Osteocyte (in vitro differentiated cells): ENCODE measurements at places on chromosomes 2 and 18. TPM values are rescaled to one million over a fixed set of nuclear protein-coding genes. Genes with fewer than 3 reads are reported as not detected.

DNA sequence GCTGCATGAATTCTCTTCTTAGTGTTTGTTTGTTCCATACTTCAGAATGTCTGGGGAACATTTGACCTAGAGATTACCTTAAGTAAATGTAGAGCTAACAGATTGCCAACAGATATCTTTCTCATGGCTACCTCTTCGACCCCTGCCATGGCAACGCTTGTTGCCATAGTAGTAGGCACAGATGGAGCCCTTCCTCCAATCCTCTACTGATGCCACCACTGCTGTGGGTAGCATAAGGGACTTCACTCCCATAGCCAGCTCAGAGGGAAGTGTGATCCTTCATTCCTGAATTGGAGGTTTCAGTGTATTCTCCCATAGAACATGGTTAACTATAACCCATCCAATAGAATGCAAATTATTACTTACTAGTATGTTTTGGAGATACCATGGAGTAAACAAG is 543.6 kb upstream of the NRP2 start:
- no peak overlapping the region for H3K27ac ChIP-seq
- H3K4me1 ChIP-seq: peaks cover 22% of the 10 kb centered on the region
- H3K4me3 ChIP-seq: no peak overlapping the region
- DNase-seq: no peak
- H3K27me3 ChIP-seq: no peaks in the 10 kb centered on the region

- H3K4me1 ChIP-seq: no peaks in the 10 kb centered on the region
- no peak overlapping the region for H3K27ac ChIP-seq
- H3K36me3 ChIP-seq: no peaks in the 10 kb centered on the region
- no peak for DNase-seq
Measured at GRCh38 chr18:77750006-77750405, 500.4 kb downstream of the GALR1 start.

DNA sequence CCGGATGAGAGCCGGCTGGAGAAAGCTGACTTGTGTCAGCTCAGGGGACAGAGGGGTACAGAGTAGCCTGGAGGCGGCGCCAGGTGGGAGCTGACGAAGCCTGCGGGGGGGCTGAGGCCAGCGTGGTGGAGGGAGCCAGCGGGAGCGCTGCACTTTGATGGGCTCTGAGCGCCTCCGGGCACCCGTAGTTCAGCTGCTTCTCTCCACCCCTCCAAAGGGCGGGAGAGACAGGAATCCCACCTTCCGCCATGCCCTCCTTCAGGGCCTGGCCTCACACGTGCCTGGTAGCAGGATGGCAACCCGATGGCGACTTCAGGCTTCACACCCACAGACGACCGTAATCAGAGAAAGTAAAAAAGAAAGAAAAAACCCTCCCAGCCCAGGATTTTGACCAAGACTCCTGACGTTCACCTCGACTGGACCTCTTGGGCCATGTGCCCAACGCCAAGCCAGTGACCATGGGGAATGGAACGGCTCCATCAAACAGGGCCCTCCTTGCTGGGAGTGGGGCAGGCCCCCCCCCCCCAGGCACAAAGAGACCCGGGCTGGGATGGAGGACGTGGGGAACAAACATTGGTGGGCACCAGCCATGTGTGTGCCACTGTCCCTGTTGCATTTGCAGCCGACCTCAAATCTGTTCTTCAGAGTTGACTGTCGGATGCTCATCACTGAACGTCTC is 60.7 kb upstream of the ASAP2 start:
- no peaks in the 10 kb centered on the region for H3K27me3 ChIP-seq
- DNase-seq: no peak
- H3K27ac ChIP-seq: no peak overlapping the region
- no peak overlapping the region for H3K4me3 ChIP-seq
- H3K4me1 ChIP-seq: peaks cover 31% of the 10 kb centered on the region

GRCh38 chr2:231717281-231718171 is 9.2 kb downstream of the PTMA start:
- H3K36me3 ChIP-seq: peaks cover 9% of the 10 kb centered on the region
- H3K4me3 ChIP-seq: no peak overlapping the region
- DNase-seq: no peak

- no peaks in the 10 kb centered on the region for H3K36me3 ChIP-seq
- no peaks in the 10 kb centered on the region for H3K27me3 ChIP-seq
- H3K27ac ChIP-seq: no peak overlapping the region
- H3K4me3 ChIP-seq: no peak overlapping the region
- H3K4me1 ChIP-seq: peaks cover 21% of the 10 kb centered on the region
Measured at GRCh38 chr2:226159875-226160479, 639.6 kb downstream of the IRS1 start.

DNA sequence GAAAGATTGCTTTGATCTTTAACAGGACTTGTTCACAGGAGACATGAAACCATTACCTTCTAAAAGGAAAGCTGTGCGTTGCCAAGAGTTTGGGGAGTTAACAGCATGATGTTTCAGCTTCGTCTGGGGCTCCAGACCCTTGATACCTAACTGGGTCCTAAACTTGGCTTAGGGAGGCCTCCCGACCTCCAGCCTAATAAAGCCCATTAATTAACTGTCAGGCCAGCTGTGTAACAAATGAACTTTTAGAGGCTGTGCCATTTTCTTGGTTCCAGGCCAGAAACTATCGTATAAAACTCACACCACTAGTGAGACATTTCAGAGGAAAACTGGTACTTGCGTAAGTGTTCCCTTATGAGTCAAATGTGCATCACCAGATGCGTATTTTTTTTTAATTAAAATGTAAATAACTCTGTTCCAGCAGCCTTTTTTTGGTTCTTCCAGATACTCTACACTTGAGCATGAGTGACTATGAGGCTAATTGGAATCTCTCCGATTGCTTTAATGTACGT is 236.5 kb downstream of the BCL2 start:
- no peak for DNase-seq
- H3K27me3 ChIP-seq: peaks cover 24% of the 10 kb centered on the region
- no peak overlapping the region for H3K27ac ChIP-seq
- H3K4me1 ChIP-seq: no peaks in the 10 kb centered on the region
- no peaks in the 10 kb centered on the region for H3K36me3 ChIP-seq

GRCh38 chr2:241906826-241907570 is 37.5 kb downstream of the RTP5 start:
- H3K36me3 ChIP-seq: peaks cover under 1% of the 10 kb centered on the region
- no peak overlapping the region for H3K4me3 ChIP-seq
- no peak overlapping the region for H3K27ac ChIP-seq
- no peaks in the 10 kb centered on the region for H3K4me1 ChIP-seq
- DNase-seq: no peak
- H3K27me3 ChIP-seq: no peaks in the 10 kb centered on the region

GRCh38 chr2:158668001-158668765 is 126.9 kb upstream of the DAPL1 start:
- no peak overlapping the region for H3K4me3 ChIP-seq
- no peak overlapping the region for H3K27ac ChIP-seq
- H3K27me3 ChIP-seq: no peaks in the 10 kb centered on the region
- DNase-seq: no peak

DNA sequence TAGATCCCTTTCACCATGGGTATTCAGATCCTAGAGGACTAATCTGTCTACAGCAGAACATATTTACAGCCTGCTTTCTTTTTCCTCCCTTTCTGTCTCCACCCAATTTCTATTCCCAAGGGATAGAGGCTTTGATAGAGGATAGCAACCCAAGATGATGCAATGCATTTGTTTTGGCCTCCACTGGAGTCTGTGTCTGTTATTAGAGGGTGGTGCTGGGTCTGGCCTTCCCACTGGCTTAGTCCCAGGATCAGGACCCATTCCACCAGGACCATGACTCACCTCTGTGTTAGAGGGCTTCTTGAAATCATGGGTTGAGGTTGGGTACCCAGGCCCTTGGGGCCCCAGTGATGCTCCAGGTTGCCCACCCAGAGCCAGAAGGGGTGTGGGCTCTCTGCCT is 239.7 kb upstream of the TNP1 start:
- no peak for DNase-seq
- peaks cover 44% of the 10 kb centered on the region for H3K4me1 ChIP-seq
- H3K4me3 ChIP-seq: no peak overlapping the region
- no peaks in the 10 kb centered on the region for H3K36me3 ChIP-seq
- H3K27ac ChIP-seq: no peak overlapping the region

- no peaks in the 10 kb centered on the region for H3K4me1 ChIP-seq
- no peaks in the 10 kb centered on the region for H3K36me3 ChIP-seq
- H3K27me3 ChIP-seq: no peaks in the 10 kb centered on the region
- H3K4me3 ChIP-seq: no peak overlapping the region
- no peak for DNase-seq
- no peak overlapping the region for H3K27ac ChIP-seq
Measured at GRCh38 chr2:16055848-16056580, 115.7 kb downstream of the MYCN start.

GRCh38 chr2:29238497-29238896 is 123.3 kb downstream of the CLIP4 start:
- no peak overlapping the region for H3K27ac ChIP-seq
- no peak for DNase-seq
- no peak overlapping the region for H3K4me3 ChIP-seq
- H3K27me3 ChIP-seq: peaks cover 24% of the 10 kb centered on the region

GRCh38 chr2:224055101-224055500 is 16.0 kb upstream of the SERPINE2 start:
- H3K4me1 ChIP-seq: peaks cover 8% of the 10 kb centered on the region
- H3K36me3 ChIP-seq: no peaks in the 10 kb centered on the region
- no peaks in the 10 kb centered on the region for H3K27me3 ChIP-seq
- no peak for DNase-seq
- H3K27ac ChIP-seq: no peak overlapping the region

DNA sequence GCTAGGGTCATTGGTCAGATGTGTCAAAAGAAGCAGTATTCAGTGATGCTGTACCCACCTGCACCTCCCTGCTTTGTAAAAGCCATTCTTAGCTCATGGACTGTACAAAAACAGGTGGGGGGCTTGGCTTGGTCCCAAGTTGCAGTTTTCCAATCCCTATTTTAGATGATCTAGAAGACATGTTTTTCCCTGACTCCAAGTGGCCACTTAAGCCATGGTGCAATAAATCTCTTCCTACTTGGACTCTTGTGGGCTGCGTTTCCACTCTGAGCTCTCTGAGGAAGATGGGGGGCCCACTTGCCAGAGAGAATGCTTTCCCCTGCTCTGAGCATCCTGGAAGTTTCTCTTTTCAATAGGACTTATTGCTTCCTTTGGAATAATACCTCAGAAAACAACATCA is 57.0 kb upstream of the SPP2 start:
- H3K4me3 ChIP-seq: no peak overlapping the region
- H3K27ac ChIP-seq: no peak overlapping the region
- H3K4me1 ChIP-seq: peaks cover 5% of the 10 kb centered on the region
- peaks cover 11% of the 10 kb centered on the region for H3K27me3 ChIP-seq
- H3K36me3 ChIP-seq: no peaks in the 10 kb centered on the region
- DNase-seq: no peak

GRCh38 chr18:11419338-11419737 is 190.1 kb upstream of the SLC35G4 start:
- H3K27ac ChIP-seq: no peak overlapping the region
- H3K4me1 ChIP-seq: peaks cover 5% of the 10 kb centered on the region
- H3K36me3 ChIP-seq: no peaks in the 10 kb centered on the region
- DNase-seq: no peak
- no peak overlapping the region for H3K4me3 ChIP-seq

DNA sequence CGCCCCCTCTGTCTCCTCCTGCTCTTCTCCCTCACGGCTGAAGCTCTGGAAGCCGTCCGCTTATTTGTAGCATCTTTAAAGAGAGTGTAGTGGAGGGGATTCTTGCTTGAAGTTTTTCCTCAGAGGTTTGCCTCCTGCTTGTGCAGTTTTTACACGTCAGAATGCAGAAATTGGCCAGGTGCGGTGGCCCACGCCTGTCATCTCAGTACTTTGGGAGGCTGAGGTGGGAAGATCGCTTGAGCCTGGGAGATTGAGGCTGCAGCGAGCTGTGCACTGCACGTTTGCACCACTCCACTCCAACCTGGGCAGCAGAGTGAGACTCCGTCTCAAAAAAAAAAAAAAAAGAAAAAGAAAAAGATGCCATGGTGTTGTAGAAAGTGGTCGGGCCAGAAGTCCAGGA is 69.0 kb downstream of the ITGB1BP1 start:
- H3K4me3 ChIP-seq: no peak overlapping the region
- no peak overlapping the region for H3K27ac ChIP-seq
- peaks cover 62% of the 10 kb centered on the region for H3K36me3 ChIP-seq
- DNase-seq: no peak
- peaks cover 6% of the 10 kb centered on the region for H3K4me1 ChIP-seq

DNA sequence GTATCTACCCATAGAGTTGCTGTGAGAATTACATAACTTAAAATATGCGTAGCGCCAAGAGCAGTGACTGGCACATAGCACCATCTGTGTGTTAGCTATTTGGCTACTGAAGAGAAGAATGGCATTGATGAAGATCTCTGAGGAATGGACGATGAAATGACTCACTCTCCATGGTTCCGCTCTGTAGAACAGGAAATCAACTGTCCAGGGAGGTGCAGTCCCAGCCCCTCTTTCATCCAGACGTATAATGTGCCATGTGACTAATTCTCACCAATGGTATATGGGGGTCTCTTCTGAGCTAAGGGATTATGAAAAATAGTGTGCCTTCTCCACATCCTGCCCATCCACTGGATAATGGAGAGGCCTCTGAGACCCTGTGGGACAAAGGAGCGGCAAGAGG is 254.8 kb downstream of the CYP26B1 start:
- DNase-seq: peak; percentile 25
- H3K27ac ChIP-seq: no peak overlapping the region
- H3K4me3 ChIP-seq: no peak overlapping the region
- H3K4me1 ChIP-seq: no peaks in the 10 kb centered on the region
- H3K36me3 ChIP-seq: no peaks in the 10 kb centered on the region

DNA sequence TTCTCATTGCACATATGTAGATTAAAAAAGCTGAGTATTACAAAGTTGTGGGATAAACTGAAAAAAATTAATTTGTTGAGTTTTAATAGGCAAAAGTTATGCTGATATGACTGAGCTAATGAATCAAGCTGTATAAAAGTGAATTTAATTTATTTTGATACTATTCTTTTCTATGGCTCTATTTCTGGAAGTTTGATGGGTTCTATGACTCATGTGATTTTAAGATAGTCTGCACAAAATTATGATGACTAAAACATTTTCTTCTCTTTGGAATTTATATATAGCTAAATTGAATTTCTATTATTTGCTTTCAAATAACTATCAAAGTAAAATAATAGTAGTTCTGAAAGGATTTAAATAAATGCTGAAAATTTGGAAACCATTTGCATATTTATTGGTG is 71.0 kb upstream of the MMADHC start:
- no peak for DNase-seq
- H3K36me3 ChIP-seq: no peaks in the 10 kb centered on the region
- H3K27me3 ChIP-seq: no peaks in the 10 kb centered on the region
- H3K27ac ChIP-seq: no peak overlapping the region
- H3K4me1 ChIP-seq: peaks cover 35% of the 10 kb centered on the region

- H3K4me1 ChIP-seq: no peaks in the 10 kb centered on the region
- H3K27me3 ChIP-seq: peaks cover 41% of the 10 kb centered on the region
- no peak overlapping the region for H3K4me3 ChIP-seq
- H3K27ac ChIP-seq: no peak overlapping the region
Measured at GRCh38 chr2:119657466-119658145, 21.4 kb upstream of the TMEM177 start.

GRCh38 chr18:76502551-76502950 is 7.5 kb upstream of the ZNF516 start:
- peaks cover 12% of the 10 kb centered on the region for H3K27me3 ChIP-seq
- H3K27ac ChIP-seq: no peak overlapping the region
- no peaks in the 10 kb centered on the region for H3K36me3 ChIP-seq
- DNase-seq: no peak
- no peak overlapping the region for H3K4me3 ChIP-seq

The EFEMP1 gene
- 7.4 and 8.3 TPM in 2 replicates for total RNA-seq

The IAH1 gene
- 68.7 and 71.6 TPM in 2 replicates for total RNA-seq

The DNAJC5G gene
- not detected in 2 replicates for total RNA-seq

The MYO7B gene
- total RNA-seq: not detected in 2 replicates

The MPP4 gene
- 0.52 and 0.83 TPM in 2 replicates for total RNA-seq

The PRKAG3 gene
- not detected in 2 replicates for total RNA-seq

The ITGB6 gene
- 0.13 TPM in 2 replicates for total RNA-seq

The SLC19A3 gene
- not detected in 2 replicates for total RNA-seq

The EVA1A gene
- 30.7 and 33.5 TPM in 2 replicates for total RNA-seq
